Umbilical cord (tissue), 2 donors: ENCODE measurements at places on chromosomes 2 and 18.

DNA sequence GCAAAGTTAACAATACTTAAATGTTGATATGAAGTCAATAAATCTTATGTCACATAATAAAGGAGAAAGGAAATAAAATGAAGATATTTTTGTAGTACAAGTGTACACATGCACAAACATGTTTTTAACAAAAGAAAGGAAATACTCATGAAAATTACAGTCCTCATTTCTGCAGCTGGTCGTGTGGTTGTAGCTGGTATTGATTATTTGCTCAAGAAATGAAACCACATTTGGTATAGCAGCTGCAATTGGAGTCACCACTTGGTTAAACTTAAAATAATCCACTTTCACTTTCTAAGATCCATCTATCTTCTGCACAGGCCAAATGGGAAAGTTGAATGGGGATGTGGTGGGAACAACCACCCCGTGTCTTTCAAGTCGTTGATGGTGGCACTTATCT, 580.5 kb upstream of the NRXN1 start:
- DNase-seq: no peak

GRCh38 chr2:164560181-164560792, 61.0 kb downstream of the GRB14 start:
- DNase-seq: peak; percentile 40

DNA sequence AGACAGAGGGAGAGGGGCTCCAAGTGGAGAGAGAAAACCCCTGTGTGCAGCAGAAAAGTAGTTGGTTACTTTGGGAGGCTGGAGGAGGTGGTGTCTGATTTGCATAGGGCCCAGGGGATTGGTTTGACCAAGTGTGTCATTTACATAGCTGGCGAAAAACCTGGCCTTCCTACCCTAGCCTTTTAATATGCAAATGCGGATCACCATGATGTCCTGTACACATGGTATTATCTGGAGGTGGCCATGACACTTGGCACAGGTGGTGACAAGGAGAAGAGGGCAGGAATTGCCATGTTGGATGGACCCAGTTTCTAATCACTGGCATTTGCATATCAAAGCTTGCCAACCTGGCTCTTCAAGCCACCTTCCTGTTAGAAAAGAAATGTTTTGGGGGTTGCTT, 120.8 kb upstream of the CHAC2 start:
- no peak for DNase-seq

DNA sequence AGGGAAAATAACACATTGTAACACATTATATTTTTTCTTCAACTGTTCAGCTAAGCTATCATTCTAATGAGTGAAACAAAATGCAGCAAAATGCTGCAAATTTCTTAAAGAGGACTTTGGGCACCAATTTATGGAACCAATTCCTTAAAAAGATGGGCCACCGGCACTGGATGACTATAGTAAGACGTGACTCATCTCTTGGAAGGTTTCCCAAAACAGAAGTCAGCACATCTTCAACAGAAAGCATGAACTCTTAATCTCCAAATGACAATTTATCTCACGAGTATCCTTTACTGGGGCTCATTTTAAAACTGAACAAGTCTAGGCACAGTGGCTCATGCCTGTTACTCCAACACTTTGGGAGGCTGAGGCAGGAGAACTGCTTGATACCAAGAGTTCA, 213.4 kb downstream of the CDH20 start:
- peak; percentile 43 for DNase-seq

DNA sequence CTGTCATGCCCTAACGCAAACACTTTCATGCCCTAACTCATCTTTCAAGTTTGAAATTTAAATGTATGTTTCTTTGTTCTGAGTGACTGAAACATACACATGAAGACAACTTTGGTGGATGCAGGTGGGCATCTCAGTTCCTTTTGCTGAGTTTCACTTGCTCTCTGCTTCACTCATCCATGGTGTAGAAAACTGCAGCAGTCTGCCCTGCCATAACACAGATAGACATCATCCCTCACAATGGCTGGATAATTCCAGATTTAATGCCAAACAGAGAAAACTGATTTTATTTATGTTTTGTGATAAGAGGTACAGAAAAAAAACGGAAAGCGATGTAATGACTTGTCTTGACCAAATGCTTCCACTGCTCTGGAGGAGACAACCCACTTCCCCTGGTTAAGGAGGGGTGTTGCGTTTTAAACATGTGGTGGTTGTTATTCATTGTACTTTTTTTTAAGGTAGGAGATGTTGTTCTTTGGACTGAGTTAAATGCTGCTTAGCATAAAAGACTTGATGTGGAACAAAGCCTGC, 70.4 kb downstream of the RHBDD1 start:
- DNase-seq: no peak

DNA sequence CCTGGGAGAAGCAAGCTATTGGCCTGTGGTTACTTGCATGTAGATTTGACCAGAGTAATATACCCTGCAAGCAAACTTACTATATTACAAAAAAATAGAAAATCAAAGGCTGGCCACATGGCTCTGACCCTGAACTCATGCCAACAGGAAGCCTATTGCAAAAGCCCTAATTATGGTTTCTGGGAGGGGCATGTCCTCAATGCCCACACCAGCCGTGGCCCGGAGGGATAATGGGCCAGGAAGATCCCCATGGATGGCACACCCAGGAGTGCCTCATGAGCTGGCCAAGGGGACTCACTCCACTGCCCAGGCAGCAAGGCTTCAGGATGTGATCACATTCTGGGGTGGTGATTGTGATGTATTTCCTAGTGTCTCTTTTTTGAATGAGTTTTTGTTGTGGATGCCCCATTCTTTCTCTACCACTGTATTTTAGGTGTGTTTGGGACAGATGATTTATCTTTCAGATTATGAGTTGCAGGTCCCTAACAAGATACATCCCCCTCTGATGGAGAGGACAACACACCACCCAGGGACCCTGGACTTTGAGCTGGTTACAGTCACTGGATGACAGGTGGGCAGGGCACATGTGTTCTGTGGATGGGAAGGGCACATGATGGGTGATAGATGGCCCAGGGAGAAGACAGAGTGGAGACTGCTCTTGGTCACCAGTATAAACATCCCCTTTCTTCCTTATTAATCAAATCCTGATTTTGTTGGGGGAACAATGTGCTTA, 18.7 kb upstream of the TFCP2L1 start:
- DNase-seq: no peak

GRCh38 chr2:240861547-240861946, 7.1 kb upstream of the AGXT start:
- no peak for DNase-seq

GRCh38 chr2:200687922-200688920, 102.4 kb downstream of the AOX1 start:
- DNase-seq: no peak

DNA sequence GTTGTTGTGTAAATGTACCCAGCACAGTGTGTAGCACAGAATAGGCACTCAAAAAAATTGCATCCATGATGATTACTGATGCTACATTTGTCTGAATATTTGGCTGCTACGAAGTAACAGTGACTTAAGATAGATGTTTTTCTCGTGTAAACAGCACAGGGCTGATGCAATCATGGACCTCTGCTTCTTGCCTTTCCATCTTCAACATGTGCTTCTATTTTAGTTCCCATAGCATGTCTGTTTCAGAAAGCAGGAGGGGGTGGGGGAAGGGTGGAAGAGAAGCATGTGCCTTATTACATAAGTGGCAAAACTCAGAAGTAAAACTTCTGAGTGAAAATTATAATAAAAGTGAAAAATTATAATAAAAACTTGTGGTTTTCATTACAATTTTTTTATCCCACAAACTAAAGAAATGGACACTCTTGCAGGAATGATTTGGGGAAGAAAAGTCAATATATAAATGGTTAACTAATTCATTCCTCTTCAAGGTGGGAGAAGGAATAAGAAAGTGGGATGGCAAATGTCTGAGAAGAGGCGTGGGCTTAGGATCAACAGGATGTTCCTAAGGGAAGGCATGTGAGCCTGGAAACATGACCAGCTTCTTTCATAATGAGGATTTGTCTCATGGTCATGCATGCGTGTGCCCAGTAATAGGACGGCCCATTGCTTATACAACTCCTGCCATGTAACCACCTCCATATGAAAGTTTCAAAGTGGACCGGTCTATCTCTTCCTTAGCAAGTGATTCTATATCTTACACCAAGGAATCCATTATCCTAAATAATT, 27.2 kb downstream of the CCBE1 start:
- peak; percentile 14 for DNase-seq

GRCh38 chr18:67583621-67584020, 67.1 kb upstream of the DSEL start:
- DNase-seq: no peak

DNA sequence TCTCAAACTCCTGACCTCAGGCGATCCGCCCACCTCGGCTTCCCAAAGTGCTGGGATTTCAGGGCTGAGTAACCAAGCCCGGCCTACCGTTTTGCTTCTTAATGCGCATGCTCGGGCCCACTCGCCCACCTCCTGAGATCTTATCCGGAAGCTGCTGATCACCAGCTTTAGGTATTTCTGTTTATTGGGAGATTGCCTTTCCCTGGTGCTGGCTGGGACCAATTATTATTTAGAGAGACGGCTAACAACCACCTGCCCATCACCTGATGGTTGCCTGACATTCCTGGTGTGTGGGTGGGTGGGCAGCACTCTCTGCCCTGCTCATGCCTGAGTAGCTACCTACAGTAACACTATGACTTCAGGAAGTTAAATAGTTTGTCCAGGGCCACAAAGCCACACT, 56.3 kb upstream of the ZNF532 start:
- no peak for DNase-seq

DNA sequence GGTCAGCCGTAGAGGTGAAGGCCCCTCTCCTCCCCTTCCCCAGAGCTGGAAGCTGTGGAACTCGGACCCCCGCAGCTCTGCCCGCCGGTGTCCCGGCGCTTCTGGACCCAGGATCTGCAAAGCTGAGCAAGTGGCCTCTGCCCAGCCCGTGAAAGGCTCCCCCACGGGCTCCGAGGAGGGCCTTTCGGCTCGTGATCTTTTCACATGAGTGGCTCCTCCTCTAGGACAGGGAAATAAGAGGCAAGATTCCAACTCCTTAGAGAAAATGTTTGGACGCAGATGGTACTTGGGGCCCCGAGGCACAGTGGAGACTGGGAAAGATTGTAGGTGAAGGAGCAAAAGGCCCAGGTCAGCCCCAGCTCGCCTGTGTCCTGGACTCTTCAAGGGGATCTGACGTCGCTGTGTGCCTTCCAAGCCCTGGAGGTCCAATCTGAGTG, 48.2 kb upstream of the SP3 start:
- DNase-seq: peak; percentile 64

DNA sequence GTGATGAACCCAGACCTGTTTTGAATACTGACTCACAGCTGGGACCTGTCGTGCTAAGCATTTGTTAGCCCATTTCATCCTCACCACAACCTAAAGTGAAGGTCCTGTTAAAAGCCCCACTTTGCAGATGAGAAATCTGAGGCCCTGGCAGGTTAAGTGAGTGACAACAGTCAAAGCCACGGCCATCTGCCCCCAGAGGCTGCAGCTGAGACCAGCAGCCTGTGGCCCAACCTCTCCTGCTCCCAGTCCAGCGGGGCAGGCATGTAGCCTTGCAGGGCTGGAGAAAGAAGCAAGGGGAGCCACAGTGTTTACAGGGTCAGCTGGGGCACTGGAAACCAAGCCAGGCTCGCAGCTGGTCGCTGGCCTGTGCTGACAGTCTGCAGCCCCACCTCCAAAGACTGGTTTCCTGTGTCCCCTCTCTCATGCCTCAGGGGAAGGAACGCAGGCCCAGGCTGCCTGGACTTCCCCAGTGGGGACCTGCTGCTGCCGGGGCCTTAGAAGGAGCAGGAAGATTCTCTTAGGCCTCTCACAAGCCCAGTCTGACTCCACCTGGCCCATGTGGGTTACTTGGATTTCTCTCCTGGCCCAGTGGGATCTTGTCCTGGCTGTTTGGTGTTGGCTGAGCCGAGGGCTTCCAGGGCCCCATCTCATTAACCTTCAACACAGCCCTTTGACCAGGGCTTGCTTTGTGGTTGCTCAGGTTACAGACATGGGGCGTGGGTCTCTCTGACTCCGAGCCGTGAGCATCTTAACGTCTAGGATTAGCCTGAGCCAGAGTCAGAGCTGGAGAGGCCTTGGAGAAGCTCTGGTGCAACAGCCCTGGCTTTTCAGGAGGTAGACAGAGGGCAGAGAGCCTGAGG, 1.7 kb downstream of the INPP5D start:
- no peak for DNase-seq

- no peak for DNase-seq
These were observed 23.6 kb upstream of the KCNG2 start for GRCh38 chr18:79774111-79774510.

DNA sequence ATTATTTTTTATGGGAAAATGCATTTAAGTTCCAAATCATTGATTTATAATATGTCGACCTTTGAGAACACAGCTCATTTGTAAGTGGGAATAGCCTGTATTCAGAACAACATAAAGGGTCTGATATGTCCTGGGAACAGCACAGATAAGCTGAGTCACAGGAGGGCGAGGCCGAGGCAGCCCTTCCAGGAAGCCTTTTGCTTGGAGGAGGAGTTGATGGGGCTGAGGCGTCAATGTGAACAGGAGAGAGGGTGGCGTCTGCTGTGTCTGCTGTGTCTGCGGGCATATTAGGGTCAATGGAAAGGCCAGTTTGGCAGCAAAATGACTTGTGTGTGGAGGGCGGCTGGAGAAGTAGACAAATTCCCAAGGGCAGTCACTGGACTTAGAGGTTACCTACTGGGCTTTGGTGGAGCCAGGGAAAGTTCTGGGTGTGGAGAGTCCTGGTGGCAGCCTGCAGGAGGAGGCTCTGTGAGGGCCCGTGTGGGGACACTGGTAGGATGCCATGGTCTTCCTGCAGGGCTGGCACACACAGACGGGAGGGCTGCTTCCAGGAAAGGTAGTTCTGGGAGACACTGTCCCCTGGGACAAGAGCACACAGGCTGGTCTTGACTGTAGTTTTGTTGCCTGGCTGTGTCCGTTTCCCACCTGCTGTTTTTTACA, 128.1 kb downstream of the GLI2 start:
- DNase-seq: peak; percentile 58

- no peak for DNase-seq
These were observed 45.0 kb upstream of the ALPP start for GRCh38 chr2:232333361-232334135.

DNA sequence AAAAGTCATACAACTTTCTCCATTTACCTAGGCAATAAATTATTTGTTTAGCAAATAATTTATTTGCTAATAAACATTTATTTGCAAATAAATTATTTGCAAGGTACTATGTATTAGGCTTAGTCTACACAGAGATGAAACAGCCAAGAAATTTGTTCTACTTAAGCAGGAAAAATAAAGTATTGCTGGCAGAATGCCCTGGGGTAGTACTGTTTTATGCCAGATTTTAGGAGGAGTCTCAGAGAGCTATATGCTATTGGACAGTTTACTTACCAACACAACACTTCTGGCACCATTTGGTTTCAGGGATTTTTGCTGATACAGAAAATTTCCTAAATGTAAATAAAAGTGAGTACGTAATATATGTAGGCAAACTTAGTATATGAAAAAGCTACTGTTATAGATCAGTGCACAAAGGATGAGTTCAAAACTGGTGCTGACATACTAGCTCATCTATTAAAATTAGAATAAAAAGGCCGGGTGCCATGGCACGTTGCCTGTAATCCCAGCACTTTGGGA, 23.2 kb upstream of the CDKL4 start:
- no peak for DNase-seq

GRCh38 chr2:200168641-200169555, 137.6 kb upstream of the SPATS2L start:
- no peak for DNase-seq
